ENCODE measurements at places on chromosomes 3 and 15.

GRCh38 chr15:96125721-96126415 lies 204.6 kb upstream of the NR2F2 start:
- no peak for DNase-seq

GRCh38 chr15:99105514-99106341 lies 848 bp downstream of the SYNM start:
- peak; percentile 75 for DNase-seq

DNA sequence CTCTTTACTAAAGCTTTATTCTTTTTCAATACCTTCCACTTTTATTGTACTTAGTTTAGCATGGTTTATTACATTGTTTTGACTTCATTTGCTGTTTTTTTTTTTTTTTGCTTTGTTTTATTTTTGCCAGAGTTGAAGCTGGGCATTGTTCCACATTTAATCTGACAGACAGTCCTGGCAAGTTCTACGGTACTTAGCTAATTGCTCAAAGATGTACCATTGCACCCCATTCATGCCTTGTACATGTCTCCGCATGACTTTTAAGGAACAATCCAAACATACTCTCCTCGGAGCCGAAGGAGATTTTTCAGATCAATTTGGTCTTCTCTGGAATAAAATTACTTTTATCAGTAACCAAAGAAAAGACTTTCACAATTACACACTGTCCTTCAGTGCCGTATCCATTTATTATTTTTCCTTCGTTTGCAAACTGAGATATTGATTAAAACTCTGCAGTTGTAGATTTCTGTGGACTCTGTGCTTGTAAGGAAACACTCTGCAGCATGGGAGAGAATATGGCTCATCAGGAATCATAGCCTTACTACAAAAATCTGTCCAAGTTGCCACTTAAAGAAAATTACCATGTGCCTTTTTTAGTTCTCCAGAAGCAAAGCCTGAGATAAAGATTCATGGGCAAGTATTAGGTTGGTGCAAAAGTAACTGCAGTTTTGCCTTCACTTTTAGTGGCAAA lies 952.0 kb downstream of the AGBL1 start:
- no peak for DNase-seq

- no peak for DNase-seq
Observed at GRCh38 chr3:189165092-189165612, 6.6 kb upstream of the TPRG1 start.

- no peak for DNase-seq
Observed at GRCh38 chr3:23869977-23870662, 46.7 kb downstream of the NKIRAS1 start.

- no peak for DNase-seq
Observed at GRCh38 chr3:27024493-27024892, 344.7 kb downstream of the NEK10 start.

DNA sequence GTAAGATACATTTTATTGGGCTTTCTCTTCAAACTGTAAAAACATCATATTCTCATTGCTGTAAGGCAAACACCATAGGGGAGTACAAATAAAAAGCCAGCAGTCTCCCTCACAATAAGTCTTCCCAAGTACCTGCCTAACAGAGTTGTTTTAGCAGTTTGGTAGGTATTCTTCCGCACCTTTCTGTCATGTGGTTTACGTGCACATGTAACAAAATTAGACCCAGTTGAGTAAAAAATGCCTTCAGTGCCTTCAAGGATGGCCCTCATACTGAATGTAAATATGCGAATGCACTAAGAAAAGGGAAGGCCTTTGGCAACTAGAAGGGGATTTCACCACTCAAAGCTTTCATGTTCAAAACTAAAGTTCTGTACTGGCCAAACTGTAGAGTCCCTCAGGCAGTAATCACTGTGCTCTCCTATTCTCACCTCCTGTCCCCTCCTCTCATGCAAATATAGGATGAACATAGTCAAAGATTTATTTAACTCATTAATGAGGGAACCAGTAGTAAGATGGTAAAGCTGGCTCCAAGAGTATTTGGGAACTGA lies 26.4 kb downstream of the USP3 start:
- no peak for DNase-seq

- DNase-seq, result no peak
Observed at GRCh38 chr3:187593451-187593850, 76.7 kb downstream of the SST start.

- DNase-seq, result peak; percentile 48
Observed at GRCh38 chr3:143301031-143301901, 181.7 kb downstream of the CHST2 start.

DNA sequence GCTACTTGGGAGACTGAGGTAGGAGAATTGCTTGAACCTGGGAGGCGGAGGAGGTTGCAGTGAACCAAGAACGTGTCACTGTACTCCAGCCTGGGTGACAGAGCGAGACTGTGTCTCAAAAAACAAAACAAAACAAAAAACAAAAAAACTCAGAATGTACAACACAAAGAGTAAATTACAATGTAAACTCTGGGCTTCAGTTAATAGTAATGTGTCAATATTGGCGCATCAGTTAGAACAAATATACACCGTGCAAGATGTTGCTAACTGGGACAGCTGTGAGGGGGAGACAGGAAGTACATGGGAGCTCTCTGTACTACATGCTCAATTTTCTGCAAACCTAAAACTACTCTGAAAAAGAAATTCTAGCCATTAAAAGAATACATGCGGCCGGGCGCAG lies 23.5 kb upstream of the TRPM1 start:
- no peak for DNase-seq

DNA sequence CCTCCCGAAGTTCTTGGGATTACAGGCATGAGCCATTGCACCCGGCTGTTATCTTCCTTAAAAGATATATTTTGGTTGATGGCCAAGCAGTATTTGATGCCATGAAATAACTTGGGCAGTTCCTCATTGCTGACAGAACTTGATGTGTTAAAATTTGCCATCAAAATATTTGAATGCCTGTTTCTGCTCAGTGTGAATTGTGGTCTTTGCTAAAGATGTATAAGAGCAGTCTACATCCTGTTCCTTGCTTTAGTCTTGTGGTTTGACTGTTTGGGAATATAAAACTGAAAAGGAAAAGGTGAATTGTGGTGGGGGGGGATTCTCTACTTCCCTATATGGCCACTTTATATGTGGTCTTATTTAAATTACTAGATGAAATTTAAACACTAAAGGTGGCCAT lies 14.0 kb downstream of the TRIM71 start:
- DNase-seq, result peak; percentile 44

DNA sequence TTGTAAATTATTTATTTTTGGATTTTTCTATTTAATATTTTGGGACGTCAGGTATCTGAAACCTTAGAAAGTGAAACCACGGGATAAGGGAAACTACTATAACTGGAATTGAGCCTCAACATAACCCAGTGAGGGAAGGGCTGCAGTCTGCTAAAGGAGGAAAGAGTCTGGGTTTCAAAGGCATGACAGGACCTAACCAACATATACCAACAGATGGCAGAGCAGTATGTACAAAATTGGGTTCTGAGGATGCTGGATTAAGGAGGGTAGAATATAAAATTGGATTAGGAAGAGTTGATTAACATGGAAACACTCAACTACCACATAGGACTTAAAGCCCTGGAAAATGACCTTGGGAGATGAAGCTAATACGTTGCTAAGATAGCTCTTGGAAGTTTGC lies 603.5 kb downstream of the MECOM start:
- DNase-seq, result no peak

DNA sequence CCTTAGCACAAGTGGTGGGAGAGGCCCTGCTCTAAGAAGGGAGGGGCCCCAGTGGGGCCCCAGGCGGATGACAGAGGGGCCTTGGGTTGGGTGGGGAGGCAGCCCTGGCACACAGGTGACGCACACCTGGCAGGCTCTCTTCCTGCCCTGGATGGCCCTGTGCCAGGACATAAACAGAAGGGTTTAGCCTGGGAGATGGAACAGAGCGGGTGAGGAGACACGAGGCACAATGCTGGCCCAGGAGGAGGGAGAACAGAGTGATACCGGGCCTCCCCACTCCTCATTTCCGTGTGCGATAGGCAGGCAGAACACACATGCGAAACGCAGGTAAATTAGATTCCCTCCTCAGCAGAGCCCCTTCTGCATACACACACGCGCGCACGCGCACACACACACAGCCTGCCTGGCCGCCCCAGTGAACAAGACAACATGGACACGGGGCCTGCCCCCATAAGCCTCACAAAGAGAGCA lies 39.8 kb downstream of the IDH2 start:
- DNase-seq, result no peak

- DNase-seq, result peak; percentile 28
Observed at GRCh38 chr15:58348095-58348812, 83.5 kb upstream of the LIPC start.

DNA sequence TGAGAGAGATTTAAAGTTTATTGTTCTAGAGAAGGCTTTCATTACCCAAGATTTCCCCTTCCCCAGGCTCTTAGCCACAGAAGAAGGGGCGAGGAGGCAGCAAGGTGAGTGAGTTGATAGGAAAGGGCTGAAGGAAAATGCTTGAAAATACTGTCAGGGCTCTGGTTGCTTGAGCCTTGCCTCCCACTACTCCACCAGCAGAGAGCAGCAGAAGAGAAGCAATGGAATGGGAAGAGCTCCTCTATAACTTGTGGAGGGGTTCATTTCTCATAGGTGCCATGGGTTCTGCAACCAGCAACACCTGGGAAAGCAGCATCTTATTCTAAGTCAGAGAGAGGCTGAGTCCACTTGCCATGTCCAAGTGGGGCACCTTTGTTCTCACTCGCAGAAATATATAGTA lies 184.0 kb upstream of the CNTN6 start:
- DNase-seq, result peak; percentile 35

- DNase-seq, result peak; percentile 92
Observed at GRCh38 chr15:68795298-68795848, 25.3 kb downstream of the ANP32A start.

- DNase-seq, result no peak
Observed at GRCh38 chr3:195083659-195084058, 187.3 kb downstream of the XXYLT1 start.

DNA sequence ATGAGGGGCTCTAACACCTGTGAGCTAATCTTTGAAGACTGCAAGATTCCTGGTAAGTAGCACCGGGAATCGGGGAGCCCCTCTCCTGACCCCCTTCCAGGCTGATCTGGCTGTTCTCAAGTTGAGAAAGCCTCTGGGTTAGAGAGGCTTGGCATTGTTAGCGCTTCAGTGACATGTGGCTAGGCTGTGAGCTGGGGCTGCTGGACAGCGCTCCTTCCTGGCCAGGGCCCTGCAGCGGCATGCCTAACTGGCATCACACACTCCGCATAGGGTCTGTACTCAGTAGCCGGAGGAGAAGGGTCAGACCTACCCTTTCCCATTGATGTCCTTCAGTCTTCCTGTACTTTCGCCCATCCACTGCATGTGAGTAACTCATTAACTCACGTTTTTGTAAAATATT lies 7.4 kb downstream of the IVD start:
- no peak for DNase-seq

GRCh38 chr15:65087873-65088642 lies 11.5 kb downstream of the KBTBD13 start:
- no peak for DNase-seq

- DNase-seq, result no peak
Observed at GRCh38 chr3:129107793-129108192, 13.8 kb downstream of the RAB43 start.

- DNase-seq, result no peak
Observed at GRCh38 chr3:18245721-18246120, 179.4 kb downstream of the SATB1 start.

DNA sequence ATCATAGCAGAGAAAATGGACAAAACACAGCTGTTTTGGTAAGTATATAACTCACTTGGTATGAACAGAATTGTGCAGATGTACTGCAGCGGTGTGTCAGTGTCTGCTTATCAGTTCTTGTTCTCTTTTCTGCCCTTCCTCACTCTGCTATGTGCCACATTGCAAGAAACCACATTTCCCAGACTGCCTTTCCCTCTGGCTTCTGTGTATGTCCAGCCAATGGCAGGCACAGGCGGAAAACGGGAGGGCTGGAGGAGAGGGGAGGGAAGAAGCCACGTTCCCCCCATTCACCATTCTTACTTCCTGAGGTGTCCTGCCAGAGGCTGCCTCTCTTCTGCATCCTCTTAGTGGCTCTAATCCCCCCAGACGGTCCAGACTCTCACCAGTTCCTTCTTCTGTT lies 15.4 kb downstream of the HHLA2 start:
- peak; percentile 92 for DNase-seq

DNA sequence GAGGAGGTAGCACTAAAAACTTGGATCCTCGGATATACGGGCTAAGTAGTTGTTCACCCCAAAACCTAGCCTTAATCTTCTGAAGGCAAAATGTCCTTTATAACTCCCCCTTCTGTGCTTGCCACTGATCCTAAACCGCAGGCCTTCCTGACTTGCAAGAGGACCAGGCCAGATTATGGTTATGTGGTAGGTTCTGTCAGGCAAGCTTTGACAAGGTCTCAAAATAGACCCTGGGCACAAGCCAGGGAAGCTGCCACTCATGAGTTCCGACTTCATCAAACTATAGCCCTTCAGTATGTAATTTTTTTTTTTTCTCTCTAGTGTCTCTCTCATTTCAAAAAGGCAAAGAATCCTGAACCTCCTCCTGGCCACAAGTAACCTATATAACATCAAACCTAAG lies 3.2 kb downstream of the LRRFIP2 start:
- peak; percentile 98 for DNase-seq

DNA sequence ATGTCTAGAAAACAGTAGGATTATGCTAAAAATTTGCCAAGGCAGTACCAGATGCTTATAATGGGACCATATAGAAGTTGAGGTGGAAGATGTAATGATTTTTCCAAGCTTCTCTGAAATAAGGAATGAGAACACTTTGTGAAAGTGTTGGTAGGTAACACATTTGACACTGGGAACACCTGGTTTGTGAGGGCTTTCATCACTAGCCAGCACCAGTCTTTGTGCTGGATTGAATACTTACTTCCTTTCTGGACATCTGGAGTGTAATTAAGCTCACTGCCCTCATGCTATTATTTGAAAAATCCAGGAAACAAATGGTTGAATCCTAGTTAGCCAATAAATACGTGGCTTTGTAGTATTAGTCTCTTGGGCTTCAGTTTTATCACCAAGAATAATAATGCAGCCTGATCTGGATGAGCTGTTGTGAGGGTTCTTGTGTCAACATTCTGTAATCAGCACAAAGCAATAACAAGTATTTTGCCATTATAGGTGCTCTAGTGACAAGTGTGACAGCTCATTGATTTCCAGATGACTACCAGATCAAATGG lies 12.9 kb downstream of the CCDC80 start:
- DNase-seq, result no peak

GRCh38 chr15:83129791-83130190 lies 22.3 kb downstream of the TM6SF1 start:
- no peak for DNase-seq

- no peak for DNase-seq
Observed at GRCh38 chr3:140843656-140844055, 98.0 kb upstream of the SLC25A36 start.

DNA sequence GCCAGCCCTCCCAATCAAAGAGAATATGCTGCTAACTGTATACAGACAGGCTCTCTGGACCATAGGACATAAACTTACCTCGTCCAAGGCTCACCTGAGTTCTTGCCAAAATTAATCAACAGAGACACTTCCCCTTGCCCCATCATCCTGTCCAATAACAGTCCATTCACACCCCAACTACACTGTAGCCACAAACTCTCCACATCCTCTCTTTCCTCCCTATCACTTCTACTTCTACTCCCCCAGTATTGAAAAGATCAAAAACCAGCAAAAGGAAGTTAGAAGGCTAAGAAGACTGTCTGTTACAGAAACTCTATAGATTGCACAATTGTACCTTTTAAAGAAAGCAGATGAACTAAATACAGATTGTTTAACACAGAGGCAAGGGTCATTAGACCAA lies 133.5 kb upstream of the STT3B start:
- DNase-seq, result peak; percentile 67
